Stimulated activated CD8-positive, alpha-beta memory T cell treated with anti-CD3 and anti-CD28 coated beads, Interleukin-4, amount 100 ng/mL, for 1 hour (primary cell): ENCODE measurements at places on chromosomes 4 and X.

DNA sequence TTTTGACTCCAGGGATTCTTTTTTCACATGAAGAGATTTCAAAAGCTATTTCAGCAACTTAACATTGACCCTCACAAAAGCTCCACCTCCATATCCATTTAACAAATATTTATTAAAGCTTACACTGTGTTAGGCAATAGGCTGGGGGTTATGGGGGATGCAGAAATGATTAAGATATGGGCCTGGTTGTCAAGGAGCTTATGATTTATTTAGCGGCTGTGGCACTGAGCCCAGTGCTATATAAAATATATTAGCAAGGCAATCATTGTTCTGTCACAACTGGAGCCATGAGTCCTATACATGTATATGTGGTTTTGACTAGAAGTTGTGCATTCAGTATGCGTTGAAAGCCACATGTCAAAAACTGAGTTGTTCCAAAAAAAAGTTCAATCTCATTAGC, 131.1 kb downstream of the GPC3 start:
- no peak for DNase-seq

DNA sequence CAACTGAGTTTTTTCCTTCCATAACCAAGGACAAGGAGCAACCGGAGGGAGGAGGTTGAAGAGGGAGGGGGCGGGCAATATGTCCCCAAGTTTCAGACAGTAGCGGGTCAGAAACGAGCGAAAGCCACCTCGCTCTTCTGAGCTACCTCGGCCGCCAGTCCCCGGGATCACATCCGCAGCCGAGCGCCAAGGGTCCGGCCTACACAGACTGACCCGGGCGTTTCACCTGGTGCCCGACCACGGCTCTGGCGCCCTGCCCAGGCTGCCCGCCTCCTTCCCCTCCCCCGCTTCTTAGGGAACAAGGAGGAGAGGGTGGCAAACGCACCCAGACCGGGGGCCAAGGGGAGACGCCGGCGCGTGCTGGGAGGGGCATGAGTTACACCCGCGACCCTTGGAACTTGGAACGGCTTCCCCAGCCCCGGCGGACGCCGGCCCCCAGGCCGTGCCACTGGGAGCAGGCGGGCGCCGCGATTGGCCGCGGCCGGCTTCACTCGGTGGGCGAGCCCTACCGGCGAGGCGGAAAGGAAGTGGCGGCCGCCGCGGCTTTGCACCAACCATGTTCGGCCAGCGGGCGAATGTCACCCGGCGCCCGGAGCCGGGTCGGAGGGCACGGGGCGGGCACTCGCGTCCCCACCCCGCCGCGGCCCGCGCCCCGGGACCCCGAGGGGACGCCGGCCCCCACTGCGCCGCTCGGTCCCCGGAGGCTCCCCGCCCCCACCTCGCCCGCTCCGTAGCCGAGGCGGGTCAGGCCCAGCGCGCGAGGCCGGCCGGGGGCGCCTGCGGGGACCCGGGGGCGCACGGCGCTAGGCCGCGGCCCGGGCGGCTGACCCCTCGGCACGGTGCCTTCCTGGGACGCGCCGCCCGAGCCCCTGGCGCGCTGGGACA, 1.5 kb downstream of the IRF2 start:
- no peak for DNase-seq

- no peak for DNase-seq
Measured at GRCh38 chrX:39752815-39753214, 344.9 kb downstream of the BCOR start.

- no peak for DNase-seq
Measured at GRCh38 chr4:156749426-156750403, 221.9 kb downstream of the PDGFC start.

- no peak for DNase-seq
Measured at GRCh38 chr4:185112104-185112503, 31.0 kb upstream of the SLC25A4 start.

DNA sequence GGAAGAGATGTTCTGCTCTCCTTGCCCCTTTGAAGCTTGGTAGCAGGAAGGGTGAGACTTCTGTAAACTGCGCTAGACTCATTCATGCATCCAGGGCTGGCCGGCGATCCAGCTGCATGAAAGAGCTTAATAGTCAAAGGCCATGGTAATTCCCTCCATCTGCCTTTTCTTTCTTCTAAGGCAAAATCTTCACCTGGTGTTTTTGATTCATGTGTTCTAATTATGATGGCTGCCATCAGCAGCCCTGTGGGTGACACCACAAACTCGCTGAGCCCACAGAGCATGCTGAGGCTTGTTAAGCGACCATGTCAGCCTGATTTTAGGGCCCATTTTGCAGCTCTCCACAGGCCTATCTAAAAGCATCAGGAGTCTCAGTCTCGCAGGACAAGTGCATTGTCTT, 450.1 kb upstream of the TENM3 start:
- DNase-seq: no peak
